ENCODE measurements at places on chromosomes 1 and 21. TPM values are rescaled to one million over a fixed set of nuclear protein-coding genes. Genes with fewer than 3 reads are reported as not detected.

The S100A1 gene
- not detected for total RNA-seq

The RYR2 gene
- total RNA-seq, result 0.08 TPM

- peak overlapping the region; percentile 2 for H3K27ac ChIP-seq
- no peak for DNase-seq
- H3K4me1 ChIP-seq, result peaks cover 21% of the 10 kb centered on the region
- H3K27me3 ChIP-seq, result no peaks in the 10 kb centered on the region
These were observed 38.0 kb downstream of the CD58 start for GRCh38 chr1:116532671-116533428.

The BCAN gene
- not detected for total RNA-seq

Data from activated CD4-positive, alpha-beta memory T cell treated with anti-CD3 and anti-CD28 coated beads, Interleukin-2, amount 10 ng/mL, durations not matched to agents 7 days and 5 days (primary cell).